Kasumi-1 (cell line): ENCODE measurements at places on chromosomes 11 and 22.

DNA sequence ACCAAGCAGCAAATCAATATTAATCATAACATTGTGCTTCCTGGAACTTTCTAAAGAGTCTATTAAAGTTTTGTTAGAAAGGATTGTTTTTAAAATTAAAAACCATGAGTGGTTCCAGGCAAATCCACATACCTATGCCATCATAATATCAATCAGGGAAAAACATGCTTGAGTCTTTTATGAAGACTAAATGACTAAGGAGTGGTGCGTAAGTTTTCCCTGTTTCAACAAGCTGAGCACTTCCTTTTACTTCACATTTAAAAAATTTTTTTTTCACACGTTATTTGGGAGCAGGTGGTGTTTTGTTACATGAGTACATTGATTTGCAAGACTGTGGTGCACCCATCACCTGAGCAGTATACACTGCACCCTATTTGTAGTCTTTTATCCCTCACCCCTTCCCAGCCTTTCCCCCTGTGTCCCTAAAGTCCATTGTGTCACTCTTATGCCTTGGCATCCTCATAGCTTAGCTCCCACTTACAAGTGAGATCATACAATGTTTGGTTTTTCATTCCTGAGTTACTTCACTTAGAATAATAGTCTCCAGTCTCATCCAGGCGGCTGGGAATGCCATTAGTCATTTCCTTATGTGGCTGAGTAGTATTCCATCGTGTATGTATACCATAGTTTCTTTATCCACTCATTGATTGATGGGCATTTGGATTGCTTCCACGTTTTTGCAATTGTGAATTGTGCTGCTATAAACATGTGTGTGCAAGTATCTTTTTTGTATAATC is 1190.3 kb upstream of the RAG2 start:
- DNase-seq: no peak

- DNase-seq: no peak
These were observed 145.9 kb downstream of the MAML2 start for GRCh38 chr11:96197103-96197502.

DNA sequence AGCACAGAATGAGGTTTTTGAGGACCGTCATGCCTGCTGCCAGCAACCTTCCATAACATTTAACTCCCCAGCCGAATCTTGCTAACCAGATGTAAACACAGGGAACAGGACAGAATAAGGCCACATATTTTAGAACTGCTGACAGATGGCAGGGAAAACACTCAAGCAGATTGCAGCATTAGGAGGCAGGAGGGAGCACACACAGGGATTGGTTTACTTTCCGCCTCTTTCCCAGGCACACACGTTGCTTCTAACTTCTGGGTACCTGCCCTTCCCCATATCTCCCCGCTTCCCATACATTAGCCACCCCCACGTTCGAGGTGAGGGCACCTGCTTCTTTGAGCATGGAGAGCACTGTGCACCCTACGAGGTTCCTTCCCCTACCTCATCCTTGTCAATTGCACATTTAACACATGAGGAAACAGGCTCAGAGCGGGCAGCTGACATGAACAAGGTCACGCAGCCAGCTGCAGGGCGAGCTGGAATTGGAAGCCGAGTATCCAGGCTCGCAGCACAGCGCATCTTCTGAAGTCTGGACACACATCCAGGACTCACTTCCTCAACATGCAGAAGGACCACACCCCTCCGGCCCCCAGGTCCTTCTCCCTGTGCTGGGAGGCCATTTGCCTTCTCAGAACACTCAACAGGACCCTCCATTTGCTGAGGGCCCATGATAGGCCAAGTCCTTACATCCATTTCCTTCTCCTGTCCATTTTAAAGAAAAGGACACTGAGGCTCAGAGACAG is 18.7 kb downstream of the ASPHD2 start:
- no peak for DNase-seq

DNA sequence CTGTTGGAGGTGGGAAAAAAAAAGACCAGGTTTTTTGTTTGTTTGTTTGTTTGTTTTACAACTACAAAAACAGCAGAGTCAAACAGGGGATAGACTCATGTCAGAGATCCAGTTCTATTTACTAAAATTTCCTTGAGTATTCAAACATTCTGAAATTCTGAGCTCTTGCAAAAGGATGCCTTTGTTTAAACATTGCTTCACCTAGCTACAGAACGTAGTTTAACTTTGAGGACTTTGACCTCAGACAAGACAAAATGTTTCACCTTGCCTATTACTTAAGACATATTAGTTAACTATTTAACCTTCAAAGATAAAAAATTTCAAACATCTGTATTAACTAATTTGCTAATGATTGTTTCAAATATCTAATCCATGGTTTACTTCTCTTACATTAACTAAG is 36.1 kb upstream of the GLYATL2 start:
- no peak for DNase-seq

DNA sequence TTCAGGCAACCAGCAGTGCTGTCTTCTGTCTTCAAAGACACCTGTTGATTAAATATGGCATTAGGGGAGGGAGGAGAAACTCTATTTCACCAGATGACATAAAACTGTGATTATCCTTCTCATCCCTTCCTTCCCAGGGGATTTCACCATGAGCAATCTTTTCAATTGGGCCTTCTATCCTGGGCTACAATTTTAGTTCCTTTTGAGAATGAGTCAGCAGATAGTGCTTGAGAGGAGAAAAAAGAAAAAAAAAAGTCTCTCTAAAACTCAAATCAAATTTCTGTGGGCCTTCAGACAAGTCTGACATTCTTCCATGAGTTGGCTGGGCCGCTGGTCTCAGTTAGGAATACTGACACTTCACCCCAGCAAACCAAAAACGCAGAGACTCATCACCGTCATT is 7.2 kb downstream of the FLI1 start:
- DNase-seq: no peak

GRCh38 chr11:65575568-65576231 is at the start of gene EHBP1L1:
TSS of gene EHBP1L1 (plus strand) at chr11:65576053. CDS start at chr11:65576303, 250 bp downstream.
- peak; percentile 69 for DNase-seq

- DNase-seq: no peak
These were observed 6.0 kb upstream of the GAS2L1 start for GRCh38 chr22:29300467-29300806.

GRCh38 chr11:128868841-128869671 is 2.0 kb upstream of the KCNJ1 start:
- no peak for DNase-seq

DNA sequence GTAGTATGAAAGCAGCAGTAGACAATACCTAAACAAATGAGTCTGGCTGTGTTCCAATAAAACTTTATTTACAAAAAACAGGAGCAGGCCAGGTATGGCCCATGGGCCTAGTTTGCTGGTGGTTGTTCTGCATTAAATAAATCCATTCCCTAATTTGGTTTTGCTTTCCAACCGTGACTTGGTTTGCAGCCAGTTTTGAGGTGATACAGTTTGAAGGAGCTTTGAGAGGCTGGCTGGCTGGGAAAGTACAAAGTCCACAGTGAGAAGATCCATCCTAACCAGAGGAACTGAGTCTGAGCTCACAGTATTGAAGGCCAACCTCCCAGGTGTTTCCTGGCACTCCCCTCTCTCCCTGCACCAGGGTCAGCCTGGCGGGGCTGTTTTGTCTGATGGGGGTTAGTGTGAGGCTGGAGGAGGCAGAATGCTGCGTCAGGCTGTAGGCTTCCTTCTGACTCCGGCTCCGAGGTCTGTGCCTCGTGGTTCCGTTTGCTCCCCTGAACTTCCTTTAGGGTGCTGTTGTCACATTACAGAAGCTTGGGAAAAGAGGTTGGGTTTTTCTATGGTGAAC is 129.5 kb downstream of the MICAL2 start:
- peak; percentile 50 for DNase-seq

DNA sequence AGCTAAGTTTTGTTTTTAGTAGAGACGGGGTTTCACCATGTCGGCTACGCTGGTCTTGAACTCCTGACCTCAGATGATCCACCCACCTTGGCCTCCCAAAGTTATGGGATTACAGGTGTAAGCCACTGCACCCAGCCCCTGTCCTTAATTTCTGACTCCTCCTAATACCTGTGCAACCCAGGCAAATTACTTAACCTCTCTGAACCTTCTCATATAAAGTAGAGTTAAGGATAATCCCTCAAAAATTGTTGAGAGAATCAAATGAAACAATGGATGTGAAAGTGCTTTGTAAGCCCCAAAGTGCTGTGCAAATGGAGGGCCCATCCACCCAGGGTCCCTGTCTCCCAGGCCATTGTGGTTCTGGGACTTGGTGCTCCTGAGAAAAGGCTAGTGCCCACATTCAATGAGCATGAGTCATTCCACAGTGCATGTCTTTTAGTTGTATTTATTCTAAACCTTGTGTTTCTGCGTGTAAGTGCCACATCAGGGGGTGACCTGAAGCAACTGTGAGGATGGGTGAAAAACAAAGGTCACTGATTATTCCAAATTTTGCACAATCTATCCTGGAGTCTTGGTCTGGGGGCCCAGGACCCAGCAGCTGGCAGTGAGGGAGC is 61.4 kb upstream of the PTPRJ start:
- no peak for DNase-seq

- DNase-seq: peak; percentile 45
These were observed 1065.2 kb downstream of the JRKL start for GRCh38 chr11:97454988-97455387.

DNA sequence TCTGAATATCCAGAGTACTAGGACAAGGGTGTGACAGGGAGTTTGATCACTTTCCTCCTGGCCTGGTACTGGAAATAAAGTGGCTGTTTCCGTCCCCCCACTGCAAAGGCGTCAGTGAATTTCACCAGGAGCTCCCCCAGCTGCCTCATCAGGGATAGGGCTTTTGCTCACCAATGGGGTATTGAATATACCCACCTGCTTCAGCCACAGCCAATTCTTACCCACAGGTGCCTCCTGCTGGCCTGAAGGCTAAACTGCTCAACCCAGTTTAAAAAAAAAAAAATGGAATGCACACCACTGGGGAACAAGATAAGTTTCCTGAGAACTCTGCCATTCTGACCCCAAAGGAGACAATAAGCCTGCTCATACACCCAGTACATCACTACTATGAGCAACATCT is 65.3 kb upstream of the MS4A8 start:
- DNase-seq: no peak

DNA sequence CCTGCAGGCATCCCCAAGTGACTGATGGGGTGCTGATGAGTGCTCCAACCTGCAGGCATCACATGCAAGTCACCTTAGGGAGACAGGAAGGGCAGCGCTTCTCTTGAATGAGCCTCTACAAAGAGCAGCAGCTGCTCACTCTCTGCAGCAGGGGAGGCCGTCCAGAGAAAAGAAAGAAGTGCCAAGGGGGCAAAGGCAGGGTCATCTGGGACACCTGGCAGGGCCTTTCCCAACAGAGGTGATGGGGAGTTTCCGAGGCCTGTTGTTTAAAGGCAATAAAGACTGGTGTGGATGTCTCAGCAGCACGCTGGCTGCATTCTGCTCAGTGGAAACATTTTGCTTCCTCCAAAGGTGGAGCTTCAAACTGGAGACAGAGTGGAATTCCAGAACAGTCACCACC is 113.7 kb downstream of the ETS1 start:
- DNase-seq: no peak

GRCh38 chr22:26681395-26681821 is 24.0 kb downstream of the MIAT start:
- DNase-seq: no peak

DNA sequence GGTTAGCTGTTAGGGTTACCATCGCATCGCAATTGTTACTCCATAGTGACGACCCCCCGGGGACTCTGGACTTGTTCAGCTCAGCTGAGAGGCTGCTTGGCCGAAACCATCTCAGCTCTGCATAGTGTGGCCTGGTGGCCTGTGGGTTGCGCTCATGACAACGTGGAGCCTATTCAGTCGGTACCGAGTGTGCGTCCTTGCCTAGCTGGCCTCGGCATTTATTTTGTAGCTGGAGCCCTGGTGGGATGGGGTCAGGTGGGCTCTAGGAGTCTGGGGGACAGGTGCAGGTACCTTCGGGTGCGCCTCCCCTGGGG is 13.5 kb downstream of the LRP5 start:
- DNase-seq: no peak

DNA sequence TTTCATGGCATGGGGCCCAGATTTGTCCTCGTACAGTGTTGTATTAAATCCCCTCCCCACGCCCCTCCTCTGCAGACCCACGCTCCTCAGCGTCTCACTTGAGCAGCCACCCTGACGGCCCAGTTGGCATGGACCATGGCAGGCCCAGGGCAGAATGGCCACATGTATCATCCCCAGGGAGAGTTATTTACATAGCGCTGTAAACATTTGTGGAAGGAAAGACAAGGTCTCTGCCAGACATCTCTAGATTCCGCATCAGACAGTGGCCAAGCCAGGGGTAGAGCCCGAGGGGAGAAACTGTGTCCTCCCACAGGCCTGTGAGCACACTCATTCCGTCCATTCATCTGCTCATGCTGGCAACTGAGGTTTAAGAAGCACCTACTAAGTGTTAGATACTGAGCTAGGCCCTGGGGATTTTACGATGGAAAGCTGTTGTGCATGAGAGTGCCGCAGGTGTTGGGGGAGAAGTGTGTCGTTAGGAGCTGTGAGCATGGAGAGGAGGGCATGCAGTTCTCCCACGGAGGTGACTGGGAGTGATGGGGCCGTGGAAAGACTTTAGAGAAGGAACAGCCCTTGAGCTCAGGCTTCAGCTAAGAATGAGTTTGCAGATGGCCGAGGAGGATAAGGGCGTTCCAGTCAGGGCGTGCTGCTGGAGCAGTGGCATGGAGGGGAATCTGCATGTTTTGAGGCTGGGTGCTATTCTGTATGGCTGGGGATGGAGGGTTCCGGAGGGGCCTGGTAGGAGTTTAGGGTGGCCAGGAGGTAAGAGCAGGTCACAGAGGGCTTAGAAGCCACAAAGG is 94.9 kb downstream of the GRIK4 start:
- DNase-seq: no peak

- peak; percentile 36 for DNase-seq
These were observed 60.3 kb upstream of the POU2AF2 start for GRCh38 chr11:111185266-111185665.

DNA sequence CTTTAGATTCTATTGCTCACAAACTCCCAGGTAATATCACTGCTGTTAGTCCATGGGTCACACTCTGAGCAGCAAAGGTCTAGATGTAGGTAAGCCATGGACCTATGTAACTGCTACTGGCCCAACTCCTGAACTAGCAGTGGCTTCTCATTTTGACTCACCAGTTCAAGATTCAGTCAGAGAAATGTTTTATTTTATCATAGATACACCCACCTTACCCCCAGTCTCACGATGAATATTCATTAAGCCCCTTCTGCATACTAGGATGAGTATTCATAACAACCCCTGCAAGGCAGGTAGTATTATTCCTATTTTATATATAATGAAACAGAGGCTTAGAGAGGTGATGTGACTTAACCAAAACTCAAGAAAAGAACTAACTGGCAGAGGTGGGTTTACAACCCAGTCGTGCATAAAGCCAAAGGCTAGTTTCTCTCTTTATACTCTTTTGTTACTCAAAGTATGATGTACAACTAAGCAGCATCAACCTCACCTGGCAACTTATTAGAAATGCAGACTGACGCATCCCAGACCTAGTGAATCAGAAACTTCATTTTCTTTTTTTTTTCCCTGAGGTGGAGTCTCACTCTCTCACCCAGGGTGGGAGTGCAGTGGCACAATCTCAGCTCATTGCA is 957.6 kb upstream of the CCDC90B start:
- DNase-seq: no peak

GRCh38 chr11:116517077-116517476 is 255.7 kb downstream of the BUD13 start:
- no peak for DNase-seq

GRCh38 chr22:23609983-23610781 is 21.9 kb downstream of the DRICH1 start:
- no peak for DNase-seq

GRCh38 chr11:88387957-88388356 is 50.4 kb upstream of the CTSC start:
- no peak for DNase-seq

GRCh38 chr11:73258104-73259035 is 13.8 kb upstream of the P2RY6 start:
- no peak for DNase-seq
